ENCODE measurements at places on chromosomes 4 and X. TPM values are rescaled to one million over a fixed set of nuclear protein-coding genes. Genes with fewer than 3 reads are reported as not detected.

The PNMA5 gene
- not detected for total RNA-seq

The SMR3B gene
- not detected for total RNA-seq

- DNase-seq: no peak
These were observed 91.2 kb downstream of the RCHY1 start for GRCh38 chr4:75422998-75423397.

- no peak for DNase-seq
These were observed 480.8 kb upstream of the TECRL start for GRCh38 chr4:64889906-64890610.

- DNase-seq: no peak
These were observed 819.2 kb downstream of the PCDH18 start for GRCh38 chr4:136713140-136713539.

DNA sequence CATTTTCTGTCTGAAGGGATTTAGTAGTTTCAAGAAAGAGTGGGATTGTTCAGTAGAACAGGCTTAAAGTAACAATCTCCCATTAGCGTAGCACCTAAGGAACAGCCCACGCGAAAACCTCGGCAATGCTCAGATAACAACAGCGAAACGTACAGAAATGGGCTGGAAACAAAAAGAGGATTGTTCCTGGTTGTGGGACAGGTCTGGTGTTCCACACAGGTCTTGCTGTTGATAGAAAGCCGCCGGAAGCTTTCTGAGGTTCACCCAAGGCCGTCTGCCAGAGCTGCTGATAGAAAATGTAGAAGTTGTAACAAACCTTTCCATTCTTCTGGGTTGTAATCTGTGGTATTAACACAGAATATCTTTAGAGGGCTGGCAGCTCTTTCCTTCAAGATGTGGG, 69.4 kb upstream of the CLCN4 start:
- no peak for DNase-seq

- DNase-seq: no peak
These were observed 36.3 kb downstream of the ING2 start for GRCh38 chr4:183541010-183541751.

DNA sequence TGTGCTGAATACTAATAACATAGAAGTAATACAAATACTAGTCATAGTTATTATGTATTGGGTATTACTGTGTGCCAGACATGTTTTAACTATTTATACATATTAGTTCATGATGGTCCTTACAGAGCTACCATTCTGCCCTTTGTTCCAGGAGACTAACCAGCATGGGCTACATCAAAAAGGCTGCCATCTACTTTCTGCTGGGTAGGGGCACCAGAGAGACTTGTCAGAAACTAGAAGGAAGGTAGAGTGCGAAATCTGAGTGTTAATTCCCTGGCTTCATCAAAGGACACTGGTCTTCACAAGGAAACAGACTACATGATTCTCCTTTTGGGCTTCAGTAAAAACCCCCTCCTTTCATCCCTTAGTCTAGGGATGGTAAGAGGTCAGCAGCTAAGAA, 347.8 kb downstream of the GBA3 start:
- no peak for DNase-seq

The CTAG2 gene
- total RNA-seq: not detected

DNA sequence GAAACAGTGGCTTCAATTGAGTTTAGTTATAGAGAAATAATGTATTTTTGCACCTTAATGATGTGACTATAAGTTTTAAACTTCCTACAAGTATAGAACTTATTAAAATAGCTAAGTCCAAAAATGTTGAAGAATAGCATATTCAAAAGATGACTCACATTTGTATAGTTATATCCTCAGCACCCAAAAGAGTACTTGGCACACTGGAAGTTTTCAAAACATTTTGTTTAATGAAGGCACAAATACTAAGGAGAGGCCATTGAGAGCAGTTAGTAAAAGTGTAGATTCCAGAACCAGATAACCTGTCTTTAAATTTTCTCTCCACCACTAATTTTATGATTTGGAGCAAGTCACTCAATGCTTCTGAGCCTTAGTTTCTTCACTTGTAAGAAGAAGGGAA, 226.9 kb upstream of the MID1 start:
- DNase-seq: no peak

The EIF2S3 gene
- total RNA-seq: 66.8 TPM

The CRLF2 gene
- not detected for total RNA-seq

The SLC10A4 gene
- not detected for total RNA-seq

GRCh38 chrX:115053223-115053622, 35.8 kb upstream of the IL13RA2 start:
- no peak for DNase-seq

DNA sequence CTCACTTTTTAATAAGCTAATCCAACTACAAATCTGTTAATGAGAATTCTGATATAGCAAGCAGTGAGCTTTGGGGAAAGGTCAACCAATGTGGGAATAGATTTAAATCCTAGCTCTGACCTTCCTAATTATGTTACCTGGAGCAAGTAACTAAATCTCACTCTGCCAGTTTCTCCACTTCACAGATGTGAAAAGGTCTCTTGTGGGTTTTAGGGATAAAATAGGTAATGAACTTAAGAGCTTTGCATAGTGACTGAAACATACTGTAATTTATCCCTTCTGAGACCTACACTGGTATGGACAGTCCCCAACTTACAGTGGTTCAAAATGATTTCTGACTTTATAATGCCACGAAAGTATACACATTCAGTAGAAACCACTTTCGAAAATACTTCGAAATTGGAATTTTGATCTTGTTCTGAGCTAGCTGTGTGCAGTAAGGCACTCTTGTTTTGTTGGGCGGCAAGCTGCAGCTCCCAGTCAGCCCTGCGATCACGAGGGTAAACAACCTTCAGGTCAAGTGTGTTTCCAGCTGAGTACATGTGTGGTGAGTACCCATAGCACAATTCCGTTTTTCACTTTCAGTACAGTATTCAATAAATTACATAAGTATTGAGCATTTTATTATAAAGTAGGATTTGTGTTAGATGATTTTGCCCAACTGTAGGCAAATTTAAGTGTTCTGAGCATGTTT, 93.7 kb downstream of the ADGRL3 start:
- no peak for DNase-seq

DNA sequence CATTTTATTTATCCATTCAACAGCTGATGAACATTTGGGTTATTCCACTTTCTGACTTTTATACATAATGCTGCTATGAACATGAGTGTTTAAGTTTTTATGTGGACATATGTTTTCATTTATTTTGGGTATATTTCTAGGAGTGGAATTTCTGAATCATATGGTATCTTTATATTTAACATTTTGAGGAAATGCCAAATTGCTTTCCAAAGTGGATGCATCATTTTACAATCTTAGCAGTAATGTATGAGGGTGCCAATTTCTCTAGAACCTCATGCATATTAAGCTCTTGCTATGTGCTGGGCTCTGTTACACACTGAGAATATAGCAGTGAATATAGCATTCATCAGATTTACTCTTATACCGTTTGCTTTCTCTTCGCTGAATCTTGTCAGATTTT, 983.7 kb downstream of the STIM2 start:
- DNase-seq: no peak

GRCh38 chr4:86482306-86483172, 111.6 kb upstream of the PTPN13 start:
- DNase-seq: no peak

The TRPC5OS gene
- total RNA-seq: not detected

DNA sequence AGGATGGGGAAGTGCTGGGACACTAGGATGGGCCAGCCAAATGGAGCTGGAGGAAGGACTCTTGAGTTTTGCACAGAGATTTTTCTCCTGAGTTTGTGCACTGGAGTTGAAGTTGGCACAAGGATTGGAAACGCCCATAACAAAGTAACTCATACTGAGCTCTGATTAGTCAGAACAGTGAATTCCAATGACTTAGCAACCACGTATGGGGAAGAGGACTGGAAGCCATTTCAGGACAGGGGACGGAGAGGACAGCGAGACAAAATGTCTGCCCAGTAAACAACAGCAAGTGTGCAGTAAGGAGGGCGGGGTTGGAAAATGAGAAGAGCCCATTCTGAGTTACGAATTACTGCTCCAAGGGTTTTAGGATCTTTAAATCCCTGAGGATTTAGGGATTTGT, 5.9 kb downstream of the RIPPLY1 start:
- no peak for DNase-seq

DNA sequence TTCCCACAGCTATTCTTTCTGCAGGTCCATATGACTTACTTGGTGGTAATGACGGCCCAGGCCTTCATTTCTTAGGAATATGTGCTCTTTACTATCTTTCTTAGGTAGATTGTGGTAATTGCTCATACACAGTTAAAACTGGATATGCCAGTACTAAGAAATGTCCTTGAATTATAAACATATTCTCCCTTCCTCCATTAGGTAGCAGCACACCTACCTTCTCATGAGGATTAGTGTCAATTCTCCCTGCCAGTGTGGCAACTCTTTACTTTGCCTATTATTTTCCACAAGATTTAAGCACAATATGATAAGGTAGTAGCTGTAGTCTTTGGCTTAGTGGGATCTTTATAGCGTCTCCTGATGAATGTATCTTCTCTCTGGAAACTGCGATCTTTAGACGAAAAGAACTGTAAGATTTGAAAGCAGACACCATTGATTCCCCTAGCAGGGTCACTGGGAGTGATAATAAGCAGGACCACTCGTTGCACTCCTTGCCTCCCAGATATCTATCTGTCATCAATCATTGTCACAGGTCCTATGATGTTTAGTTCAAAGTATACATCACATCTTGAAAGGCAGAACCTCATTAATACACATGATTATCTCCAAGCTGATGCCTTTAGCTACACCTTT, 1240.7 kb downstream of the C4orf33 start:
- DNase-seq: no peak

The ENOX2 gene
- 14.7 TPM for total RNA-seq

DNA sequence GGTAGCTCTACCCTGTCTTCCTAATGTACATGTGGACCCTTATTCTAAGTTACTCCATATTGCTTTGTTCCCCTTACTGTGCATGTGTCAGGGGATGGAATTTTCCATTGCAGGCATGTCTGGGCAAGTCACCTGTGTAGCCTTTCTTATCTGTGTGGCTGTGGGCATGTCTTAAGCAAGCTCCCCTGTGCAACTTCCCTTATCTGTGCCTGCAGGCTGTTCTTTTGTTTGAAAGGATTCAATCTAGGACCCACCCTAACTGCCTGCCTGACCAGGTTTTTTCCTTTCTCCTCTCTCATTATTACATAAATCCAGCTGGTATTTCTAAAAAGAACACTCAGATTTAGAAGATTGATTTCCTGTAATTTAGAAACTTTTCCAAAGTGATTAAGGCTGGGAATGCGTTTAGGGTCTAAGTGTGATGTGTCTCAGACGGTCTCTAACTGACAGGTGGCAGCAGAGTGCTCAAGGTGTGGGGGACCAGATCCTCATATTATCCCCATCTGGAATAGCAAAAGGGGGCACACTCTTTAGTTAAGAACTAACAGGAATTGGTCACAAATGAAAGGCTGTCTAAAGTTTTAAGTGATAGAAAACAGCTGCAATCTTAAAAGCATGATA, 198.9 kb upstream of the PPP1R2C start:
- no peak for DNase-seq

GRCh38 chrX:136747003-136747986, 33.4 kb downstream of the ARHGEF6 start:
- no peak for DNase-seq

GRCh38 chr4:59060002-59060846, 1950.0 kb upstream of the IGFBP7 start:
- peak; percentile 50 for DNase-seq

DNA sequence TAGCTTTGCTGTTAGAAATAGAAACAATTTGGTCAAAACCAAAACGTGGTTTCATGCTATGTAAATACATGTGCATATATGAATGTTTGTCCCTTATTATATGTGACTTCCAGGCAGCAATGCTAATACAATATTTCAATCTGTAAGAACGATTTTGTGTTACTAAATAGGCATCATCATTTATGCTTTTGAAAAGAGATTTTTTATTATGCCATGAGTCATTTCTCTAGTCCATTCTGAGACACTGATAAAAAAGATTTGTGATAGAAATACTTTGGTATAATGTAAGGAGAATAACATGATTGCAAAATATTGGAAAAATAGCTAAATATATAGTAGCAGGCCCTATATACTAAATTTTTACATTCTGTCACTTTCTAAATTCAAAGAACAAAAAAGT, 28.9 kb downstream of the SYNPO2 start:
- no peak for DNase-seq

The AMBN gene
- not detected for total RNA-seq

The RXFP1 gene
- not detected for total RNA-seq

DNA sequence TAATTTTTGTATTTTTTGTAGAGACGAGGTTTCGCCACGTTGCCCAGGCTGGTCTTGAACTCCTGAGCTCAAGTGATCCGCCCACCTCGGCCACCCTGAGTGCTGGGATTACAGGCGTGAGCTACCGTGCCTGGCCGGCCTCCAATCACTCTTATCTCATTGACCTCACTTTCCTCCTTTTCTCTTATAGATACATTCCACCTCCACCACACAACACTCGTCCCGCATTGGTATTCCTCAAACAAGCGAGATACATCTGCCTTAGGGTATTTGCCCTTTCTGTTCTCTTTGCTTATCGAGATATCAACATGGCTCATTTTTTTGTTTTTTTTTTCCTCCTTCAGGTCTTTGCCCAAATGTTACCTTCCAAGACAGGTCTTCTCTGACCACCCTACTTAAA, 1.8 kb upstream of the PRPS1 start:
- no peak for DNase-seq

DNA sequence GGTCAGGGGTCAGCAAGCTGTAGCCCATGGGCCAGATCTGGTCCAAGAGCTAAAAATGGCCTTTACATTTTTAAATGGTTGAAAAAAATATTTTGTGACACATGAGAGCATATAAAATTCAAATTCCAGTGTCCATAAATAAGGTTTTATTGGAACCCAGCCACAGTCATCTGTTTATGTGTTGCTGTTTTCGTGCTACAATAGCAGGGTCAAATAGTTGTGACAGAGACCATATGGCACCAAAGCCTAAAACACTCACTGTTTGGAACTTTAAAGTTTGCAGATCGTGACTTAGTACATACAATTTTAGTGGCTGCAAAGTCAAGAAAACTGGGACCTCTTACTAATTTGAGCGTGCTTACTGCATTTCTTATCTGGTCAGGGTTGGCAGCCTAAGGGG, 29.2 kb downstream of the LAMP2 start:
- DNase-seq: no peak

The VCX3A gene
- total RNA-seq: not detected

- no peak for DNase-seq
These were observed 402.2 kb upstream of the AADAT start for GRCh38 chr4:170491981-170492380.

DNA sequence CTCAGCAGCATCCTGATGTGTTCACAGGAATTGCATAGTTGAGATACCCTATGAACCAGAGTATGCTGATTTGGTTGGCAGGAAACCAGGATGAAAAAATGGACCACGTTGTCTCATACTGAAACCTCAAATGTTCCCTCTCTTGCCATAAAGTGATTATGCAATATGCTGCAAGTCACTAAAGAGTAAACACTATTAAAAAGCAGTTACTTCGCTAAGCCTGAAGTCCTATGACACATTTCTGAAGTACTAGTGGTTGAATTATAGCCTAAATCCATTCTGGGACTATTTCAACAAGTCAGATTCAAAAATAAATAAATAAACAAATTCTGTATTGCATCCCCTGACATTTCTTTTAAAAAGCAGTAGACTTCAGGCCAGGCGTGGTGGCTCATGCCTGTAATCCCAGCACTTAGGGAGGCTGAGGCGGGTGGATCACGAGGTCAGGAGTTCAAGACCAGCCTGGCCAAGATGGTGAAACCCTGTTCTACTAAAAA, 106.0 kb upstream of the NAP1L5 start:
- DNase-seq: no peak

The SCRG1 gene
- 0.76 TPM for total RNA-seq
